ENCODE measurements at places on chromosomes 12 and 14.
A peak's percentile ranks its signal among the peaks of the same experiment; 100 is the strongest.

- peak; percentile 74 for DNase-seq
Observed at GRCh38 chr14:89422181-89422951, 5.3 kb upstream of the FOXN3 start.

GRCh38 chr14:69644814-69645213 is 33.4 kb downstream of the SUSD6 start:
- DNase-seq, result no peak

DNA sequence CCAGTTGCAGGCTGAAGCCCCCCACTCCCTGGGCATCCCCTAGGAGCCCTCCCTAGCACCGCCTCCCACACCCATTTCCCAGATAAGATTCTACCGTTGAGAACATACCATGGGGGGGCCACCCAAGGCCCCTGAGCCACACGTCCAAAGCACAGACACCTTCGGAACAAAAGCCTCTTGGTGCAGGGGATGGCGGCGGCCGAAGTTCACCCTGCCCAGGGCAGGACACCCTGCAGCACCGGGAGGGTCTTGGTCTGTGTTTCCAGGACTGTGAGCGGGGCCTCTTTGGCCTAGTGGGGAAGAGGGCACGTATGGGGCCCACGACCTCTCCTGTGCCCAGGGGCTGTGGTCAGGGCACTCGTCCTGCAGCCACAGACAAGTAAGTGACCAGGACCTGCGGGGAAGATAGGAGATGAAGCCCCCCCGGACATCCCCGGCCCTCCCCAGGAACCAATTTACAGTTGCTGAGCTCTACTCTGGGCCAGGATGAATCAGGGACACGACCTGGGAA is 154.3 kb upstream of the C14orf180 start:
- DNase-seq, result no peak

DNA sequence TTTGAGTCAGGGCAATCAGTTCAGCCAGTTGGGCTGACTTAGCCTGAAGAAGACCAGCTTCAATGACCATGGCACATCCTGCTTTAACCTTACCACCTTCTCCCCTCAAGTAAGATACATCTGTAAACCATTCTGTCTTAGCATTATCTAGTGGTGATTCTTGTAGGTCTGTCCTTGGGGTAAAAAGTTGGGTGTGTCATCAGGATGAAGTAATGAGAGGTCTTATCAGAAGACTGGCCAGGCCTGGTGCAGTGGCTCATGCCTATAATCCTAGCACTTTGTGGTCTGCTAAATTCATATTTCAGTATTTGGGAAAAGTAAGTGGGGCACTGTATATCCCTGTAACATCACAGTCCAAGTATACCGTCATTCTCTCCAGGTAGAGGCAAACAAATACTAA is 19.1 kb downstream of the SINHCAF start:
- no peak for DNase-seq

GRCh38 chr12:32906399-32907165 is 10.0 kb upstream of the PKP2 start:
- no peak for DNase-seq

DNA sequence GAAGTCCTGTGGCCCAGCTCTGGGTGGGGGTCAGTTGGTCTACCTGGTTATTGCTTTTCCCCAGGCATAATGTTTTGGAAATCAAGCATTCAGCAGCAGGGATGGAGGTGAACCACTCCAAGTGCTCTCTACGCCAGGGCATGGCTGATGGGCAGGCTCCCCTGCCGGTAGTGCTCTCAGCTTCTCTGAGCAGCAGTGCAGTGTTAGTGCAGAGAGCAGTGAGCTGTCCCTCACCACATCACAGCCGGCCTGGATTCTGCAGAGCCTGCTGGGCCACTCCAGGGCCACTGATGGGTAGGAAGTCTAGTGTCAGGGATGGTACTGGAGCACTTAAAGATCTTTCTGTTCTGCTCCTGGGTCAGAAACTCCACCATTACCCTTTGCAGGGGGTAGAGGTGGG is 151.1 kb downstream of the CALM1 start:
- no peak for DNase-seq

GRCh38 chr12:24487606-24488005 is 461.3 kb downstream of the BCAT1 start:
- no peak for DNase-seq

- no peak for DNase-seq
Observed at GRCh38 chr14:91985521-91986255, 38.2 kb upstream of the FBLN5 start.

Data from T-helper 2 cell (primary cell).